Fibroblast of skin of left quadriceps (primary cell): ENCODE measurements at places on chromosomes 12 and 14.

DNA sequence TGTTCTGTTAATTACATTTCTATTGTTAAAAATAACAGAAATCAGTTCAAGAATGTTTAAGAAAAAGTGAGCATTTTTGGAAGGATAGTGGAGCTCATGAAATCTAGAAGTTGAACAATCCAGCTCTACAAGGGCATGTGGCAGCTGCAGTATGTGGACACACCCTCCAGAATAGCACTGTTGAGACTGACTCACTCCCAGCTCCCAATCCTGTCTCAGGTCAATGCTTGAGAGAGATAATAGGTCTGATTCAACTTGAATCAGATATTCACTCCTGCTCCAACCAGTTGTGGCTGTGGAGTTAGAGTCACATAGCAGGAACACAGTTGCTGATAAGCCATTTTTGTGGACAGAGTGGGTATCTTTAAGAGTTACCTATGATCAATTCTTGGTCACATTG, 113.0 kb upstream of the NTF3 start:
- DNase-seq, result peak; percentile 38

DNA sequence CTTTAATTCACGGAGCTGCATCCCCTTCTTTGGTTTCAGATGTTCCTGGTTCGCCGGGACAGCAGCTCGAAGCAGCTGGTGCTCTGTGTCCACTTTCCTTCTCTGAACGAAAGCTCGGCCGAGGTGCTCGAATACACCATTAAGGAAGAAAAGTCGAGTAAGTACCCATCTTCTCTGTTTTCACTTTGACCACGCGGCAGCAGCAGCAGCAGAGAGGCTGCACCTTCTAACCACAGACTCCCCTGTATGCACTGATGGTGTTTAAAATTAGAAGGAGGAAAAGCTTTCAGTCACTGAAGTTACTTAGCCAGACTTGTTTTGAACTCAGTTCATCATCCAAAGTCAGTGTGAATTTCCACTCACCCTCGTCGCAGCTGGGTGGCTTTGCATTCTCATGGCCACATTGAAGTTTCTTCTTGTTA, 63.8 kb downstream of the RIN3 start:
- no peak for DNase-seq

DNA sequence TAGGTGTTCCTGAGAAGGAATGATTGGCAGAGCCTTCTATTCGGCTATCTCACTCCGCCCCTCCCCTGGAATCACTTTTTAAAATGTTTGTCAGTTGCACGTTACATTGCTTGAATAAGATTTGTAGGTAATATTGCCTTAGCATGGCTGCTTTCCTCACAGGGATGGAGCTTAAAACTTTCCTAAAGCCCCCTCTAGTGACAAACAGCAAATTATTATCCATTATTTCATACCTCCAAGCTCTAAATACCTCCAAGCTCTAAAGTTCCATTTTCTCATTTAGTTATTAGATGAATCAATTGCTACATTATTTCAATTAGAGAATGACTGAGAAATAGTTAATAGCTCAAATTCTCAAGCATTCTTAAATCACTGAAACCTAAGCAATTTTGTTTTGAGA, 5.1 kb upstream of the SPATA7 start:
- DNase-seq, result no peak

- DNase-seq, result no peak
Measured at GRCh38 chr12:111984820-111985219, 28.1 kb downstream of the TMEM116 start.

GRCh38 chr12:49461221-49461620, 77.6 kb upstream of the KCNH3 start:
- no peak for DNase-seq

DNA sequence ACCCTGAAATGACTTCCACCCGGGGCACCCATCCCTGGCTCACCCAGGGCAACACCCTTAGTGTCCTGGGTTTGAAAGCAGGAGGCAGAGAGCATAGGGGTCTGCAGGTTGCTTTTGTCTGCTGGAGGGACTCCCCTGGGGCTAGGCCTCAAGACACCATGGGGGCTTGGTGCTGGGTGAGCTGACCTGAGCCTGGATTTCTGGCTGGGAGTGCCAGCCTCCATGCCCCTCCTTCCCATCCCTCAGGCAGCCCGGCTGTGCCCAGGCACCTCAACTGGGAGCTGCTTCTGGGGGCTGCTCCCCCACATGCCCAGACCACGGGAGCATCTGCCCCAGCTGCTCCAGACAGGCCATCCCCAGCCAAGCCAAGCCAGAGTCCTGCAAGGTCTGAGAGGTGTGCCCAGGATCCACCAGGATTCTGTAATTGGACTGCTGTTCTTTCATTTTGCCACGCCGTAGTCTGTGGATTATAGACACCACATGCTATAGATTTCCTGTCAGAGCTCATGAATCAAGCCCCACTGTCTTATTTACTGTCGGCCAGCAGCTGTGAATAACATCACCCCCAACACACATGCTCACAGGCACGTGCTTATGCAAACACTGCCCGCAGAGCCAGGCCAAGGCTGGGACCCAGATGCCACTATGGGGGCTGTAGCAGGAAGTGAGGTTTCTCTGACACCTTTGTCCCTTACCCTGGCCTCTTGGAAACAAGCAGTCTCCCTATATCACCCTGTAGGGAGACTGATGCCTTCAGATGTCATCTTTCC, 29.4 kb upstream of the ESRRB start:
- DNase-seq, result peak; percentile 17

DNA sequence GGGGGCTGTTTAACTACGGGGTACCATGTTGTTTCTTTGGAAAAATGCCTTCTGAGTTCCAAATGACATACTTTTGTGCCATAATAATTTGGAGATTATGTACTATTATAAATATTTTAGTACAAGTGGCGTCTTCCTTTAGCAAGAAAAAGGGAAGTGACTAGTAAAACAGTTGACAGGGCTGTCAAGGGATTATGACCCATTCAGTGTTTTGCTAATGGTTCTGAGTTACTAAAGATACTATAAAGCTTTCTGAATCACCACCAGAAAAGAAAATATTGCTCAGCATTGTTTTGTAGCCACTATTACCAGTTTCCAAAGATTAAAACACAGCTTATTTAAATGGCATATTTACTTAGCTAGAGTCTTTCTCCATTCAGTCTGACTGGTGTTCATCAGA, 334.9 kb downstream of the SNAPC1 start:
- no peak for DNase-seq

GRCh38 chr12:79859646-79860045, 75.3 kb downstream of the PPP1R12A start:
- DNase-seq, result no peak

- no peak for DNase-seq
Measured at GRCh38 chr14:104977681-104978653, at the start of gene AHNAK2. TSS of gene AHNAK2 (minus strand) at chr14:104978374. CDS start at chr14:104978237, 137 bp downstream.

- DNase-seq, result peak; percentile 18
Measured at GRCh38 chr12:49428793-49429192, 61.5 kb downstream of the SPATS2 start.

- DNase-seq, result no peak
Measured at GRCh38 chr12:15984097-15984800, 73.1 kb downstream of the DERA start.

DNA sequence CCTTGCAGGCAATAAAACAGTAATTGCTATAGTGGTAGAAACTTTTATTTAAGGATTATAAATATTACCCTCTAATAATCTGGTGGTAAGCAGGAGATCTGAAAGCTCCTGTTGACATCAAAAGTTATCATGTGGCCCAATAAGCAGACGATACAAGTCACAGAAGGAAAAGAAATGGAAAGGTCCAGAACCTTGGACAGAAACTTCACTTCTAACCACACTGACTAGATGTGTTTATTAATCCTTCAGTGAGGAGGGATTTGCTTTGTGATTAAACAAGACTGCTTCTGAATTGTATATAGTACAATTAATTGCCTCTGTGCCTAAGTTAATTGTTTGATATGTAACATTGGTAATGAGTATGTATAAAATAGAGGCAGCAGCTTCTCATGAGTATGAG, 652.7 kb upstream of the MIS18BP1 start:
- no peak for DNase-seq

- no peak for DNase-seq
Measured at GRCh38 chr12:31407562-31407961, 81.6 kb upstream of the SINHCAF start.

- DNase-seq, result no peak
Measured at GRCh38 chr12:62604871-62605270, 138.2 kb downstream of the MON2 start.

GRCh38 chr12:128606051-128606450, 217.7 kb downstream of the SLC15A4 start:
- DNase-seq, result no peak

- DNase-seq, result no peak
Measured at GRCh38 chr14:99252940-99253868, 18.8 kb downstream of the BCL11B start.

GRCh38 chr12:32134101-32134888, 27.6 kb downstream of the BICD1 start:
- no peak for DNase-seq

DNA sequence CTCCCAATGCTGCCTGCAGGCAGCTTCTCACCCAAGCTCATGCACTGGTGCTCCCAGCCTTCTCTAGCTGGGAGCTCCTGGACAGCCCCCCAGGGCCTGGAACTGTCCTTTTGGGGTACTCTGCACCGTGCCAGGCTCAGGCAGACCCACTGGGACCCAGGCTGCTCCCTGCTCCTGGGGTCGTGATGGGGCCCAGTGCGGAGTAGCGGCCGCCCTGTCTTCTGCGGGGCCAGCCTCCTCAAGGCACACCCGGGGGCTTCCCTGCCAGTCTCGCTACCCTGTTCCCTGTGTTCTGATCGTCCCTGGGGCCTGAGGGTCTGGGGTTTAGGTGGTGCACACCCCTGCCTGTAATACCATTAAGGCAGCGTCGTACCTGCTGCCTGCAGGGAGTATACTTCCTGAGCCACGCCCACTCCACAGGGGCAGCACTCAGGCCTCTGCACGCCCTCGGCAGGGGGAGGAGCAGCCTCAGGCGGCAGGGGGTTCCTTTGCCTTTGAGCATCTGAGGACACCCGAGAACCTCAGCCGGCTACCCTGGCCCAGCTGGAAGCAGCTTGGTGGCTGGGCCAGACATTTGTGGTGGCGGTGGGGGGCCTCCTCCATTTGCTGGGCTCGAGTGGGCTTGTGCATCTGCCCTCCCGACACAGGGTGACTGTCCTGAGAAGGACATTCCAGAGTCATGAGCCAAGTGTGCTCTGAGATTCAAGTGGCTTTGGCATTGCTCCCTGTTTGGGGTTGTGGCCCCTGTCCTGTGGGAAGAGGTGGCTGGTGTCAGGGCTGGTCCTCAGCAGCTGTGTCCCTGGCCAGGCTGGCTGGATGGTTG, 9.2 kb upstream of the CRIP2 start:
- no peak for DNase-seq

DNA sequence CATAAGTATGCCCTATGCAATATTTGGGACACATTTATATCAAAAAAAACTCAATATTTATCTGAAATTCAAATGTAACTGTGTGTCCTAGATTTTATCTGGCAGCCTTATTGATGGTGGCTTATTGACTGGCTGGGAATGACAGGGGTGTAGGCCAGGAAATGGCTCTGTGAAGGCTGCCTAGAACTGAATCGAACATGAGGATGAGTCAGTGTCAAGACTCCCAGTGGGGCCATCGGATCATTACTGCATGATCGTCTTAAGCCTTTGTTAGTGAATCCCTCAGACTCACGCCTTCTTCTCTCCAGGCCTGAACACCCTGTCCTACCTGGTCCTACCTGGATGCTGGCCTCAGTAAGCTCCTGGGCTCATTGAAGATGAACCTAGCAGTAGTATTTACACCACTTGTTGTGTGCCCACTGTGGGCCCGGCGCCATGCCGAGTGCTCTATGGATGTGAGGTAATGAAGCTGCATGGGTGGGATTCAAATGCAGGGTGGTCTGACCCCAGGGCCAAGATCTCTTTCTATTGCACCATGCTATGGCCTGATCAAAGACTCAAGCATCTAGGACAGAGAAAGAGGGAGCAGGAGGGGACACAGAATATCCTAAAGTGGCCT, 21.0 kb upstream of the FAIM2 start:
- no peak for DNase-seq

GRCh38 chr14:65676361-65677014, 264.0 kb downstream of the FUT8 start:
- no peak for DNase-seq

GRCh38 chr12:100128512-100128908, 14.2 kb downstream of the BLTP3B start:
- no peak for DNase-seq

- no peak for DNase-seq
Measured at GRCh38 chr12:45355730-45356129, 139.8 kb downstream of the ANO6 start.

DNA sequence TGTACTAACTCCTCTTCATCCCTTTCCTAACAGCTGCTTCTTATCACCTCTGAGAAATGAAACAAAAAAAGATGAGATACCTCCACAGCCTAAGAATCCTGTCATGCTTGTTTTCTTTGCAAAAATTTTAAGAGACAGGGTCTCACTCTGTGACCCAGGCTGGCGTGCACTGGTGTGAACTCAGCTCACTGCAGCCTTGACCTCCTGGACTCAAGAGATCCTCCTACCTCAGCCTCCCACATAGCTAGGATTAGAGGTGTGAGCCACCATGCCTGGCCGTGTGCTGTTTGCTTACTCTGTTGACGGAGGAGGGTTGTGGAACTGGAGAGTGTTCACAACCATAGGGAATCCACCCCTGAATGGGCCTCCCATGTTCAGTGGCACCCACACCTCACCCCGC, 16.2 kb downstream of the CSRNP2 start:
- no peak for DNase-seq

DNA sequence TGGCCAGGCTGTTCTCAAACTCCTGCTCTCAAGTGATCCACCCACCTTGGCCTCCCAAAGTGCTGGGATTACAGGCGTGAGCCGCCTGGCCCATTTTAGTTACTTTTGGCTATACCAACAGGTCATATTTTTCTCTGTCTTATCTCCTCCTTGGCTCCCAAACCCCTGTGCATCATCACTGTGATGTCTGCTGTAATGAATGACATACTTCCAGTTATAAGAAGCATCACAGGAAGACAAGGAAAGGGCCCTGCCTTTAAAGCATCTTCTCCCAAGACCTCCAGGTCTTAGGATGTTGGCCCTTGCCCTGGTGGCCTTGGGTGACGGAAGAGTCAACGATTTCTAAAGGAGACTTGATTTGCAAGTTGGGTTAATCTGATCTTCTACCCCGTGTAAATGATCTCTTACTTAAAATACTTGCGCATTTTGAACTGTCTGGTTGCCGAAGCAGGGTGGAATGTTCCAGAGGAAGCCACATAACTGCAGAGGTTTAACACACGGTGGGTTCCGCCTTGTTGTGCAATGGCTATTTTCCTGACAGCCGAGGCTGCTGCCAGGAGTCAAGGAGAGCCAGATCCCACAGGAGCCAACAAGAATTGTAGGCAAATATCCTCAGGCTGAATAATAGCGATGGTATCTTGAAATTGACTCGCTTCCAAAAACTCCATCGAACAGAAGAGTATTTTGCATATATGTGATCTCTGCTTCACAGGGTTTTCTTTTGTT, 55.7 kb upstream of the PLXNC1 start:
- DNase-seq, result peak; percentile 76
